NCI-H524 treated with DMSO at 0.1 percent for 48 hours (cell line): ENCODE measurements at places on chromosomes 16 and 17.

GRCh38 chr16:1991948-1992703 lies 2.4 kb downstream of the SYNGR3 start:
- no peak for DNase-seq

DNA sequence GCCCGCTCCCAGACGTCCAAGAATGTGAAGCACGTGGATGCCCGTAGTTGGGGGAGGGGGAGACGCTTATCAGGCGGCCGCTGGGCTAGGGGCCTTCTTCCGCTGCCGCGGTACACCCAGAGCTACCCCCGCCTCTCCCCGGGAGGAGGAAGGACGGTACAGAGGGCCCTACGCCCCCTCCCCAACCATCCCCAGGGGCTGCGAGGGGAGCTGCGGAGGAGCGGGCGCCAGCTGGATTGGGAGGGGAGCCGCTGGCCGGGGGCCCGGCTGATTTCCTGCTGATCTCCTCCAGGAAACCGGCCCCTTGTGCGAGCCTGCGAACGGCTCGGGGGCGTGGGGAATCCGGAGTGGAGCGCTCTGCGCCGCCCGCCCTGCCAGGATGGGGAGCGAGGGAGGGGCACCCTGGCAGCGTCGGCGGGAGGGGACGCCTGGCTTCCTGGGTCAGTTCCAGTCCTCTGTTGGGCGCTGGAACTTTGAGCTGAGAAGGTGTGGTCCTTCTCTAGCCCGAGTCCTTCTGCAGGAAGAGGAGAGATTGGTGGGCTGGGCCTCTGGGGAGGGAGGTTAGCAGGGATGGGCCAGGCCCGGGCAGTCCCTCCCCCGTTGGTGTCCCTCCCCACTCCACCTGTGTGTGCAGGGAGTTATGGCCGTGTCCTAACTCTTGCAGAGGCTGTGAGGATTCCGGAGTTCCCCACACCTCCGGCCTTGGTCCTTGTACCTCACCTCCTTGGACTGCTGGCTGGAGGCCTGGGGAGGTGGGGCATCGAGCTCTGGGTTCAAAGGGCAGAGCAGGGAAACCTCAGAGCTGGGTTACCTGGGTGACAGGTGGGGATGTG lies 19.2 kb downstream of the GJD3 start:
- DNase-seq: no peak

DNA sequence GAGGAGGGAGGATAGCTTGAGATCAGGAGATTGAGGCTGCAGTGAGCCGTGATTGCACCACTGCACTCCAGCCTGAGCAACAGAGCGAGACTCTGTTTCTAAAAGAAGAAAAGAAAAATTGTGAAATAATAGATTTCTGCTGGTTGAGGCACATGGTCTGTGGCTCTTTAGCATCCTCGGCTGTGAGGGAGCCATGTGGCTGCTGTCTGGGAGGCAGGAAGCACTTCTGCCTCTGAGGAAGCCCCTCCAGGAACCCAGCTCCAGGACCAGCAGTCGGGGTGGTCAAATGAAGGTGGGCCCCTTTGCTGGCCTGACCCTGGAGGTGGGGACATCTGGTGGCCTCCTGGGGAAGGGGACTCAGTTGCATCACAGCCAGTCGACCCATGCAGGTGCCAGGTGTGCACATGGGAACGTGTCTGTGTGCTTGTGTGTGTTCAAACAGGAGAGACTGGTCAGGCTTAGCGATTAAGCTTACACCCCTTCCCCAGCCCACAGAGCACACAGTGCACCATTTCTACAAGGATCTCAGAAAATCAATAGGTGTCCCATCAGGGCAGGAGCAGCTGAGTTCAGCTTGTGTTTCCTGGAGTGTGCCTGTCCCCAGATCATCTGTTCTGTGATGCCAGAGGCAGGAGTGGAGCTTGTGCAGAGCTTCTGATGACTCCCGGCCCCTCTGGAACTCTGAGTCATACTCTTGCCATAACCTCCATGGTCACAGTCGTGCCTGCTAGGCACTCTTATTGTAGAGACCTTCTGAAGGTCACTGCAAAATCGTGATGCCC lies 24.3 kb upstream of the MGAT5B start:
- DNase-seq: no peak

- no peak for DNase-seq
Observed at GRCh38 chr16:63617047-63617989, 1504.5 kb downstream of the CDH11 start.

- no peak for DNase-seq
Observed at GRCh38 chr17:5583426-5584382, 605 bp downstream of the NLRP1 start.

DNA sequence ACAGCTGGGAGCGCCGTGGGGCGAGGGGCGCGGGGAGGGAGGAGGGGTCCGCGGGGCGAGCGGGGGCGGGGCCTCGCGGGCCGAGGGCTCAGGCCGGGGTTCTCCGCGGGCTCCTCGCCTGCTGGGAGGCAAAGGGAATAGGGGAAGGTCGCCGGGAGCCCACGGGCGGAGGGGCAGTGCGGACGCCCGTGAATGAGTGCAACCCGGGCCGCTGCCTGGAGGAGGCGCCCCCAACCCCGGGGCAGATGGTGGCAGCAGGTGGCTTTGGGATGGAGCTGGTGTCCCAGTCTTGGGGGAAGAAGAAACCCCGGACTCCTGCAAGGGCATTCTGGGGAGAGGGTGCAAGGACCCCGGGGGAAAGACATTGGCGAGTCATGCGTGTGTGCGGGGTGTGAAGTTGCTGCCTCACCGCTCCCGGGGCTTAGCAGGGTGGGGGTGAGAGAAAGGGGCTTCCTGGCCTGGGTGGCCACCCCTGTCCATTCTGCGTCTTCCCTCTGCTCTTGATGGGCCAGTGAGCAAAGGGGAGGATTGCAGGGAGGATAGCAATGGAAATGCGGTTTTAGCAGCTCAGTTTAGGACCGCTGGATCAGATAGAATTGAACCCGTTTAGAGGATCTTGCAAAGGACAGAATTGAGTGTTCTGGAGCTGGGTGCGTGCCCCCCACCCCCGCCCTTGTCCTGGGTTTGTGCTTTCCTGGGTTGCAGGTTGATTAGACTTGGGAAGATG lies 526 bp downstream of the KIAA0513 start:
- peak; percentile 2 for DNase-seq

- DNase-seq: no peak
Observed at GRCh38 chr17:50925296-50925891, 59.2 kb upstream of the TOB1 start.

DNA sequence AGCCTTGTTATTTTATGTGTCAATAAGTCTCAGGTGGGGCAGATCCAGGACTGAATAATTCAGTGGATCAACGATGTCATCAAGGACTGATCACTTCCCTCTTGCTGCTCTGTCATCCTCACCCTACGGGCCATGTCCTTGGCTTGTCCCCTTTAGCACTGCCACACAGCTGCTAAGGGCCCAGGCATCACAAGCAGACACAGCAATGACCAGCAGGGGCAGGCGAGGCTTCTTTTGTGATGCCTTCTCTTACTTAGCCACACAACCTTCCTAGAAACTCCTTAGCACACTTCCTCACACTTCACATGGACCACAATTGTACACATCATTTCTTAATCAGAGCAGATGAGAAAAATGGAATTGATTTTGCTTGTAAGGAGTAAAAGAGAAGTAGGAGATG lies 356.3 kb upstream of the SOX9 start:
- no peak for DNase-seq

GRCh38 chr16:83345846-83346640 lies 461.7 kb upstream of the HSBP1 start:
- DNase-seq: no peak

DNA sequence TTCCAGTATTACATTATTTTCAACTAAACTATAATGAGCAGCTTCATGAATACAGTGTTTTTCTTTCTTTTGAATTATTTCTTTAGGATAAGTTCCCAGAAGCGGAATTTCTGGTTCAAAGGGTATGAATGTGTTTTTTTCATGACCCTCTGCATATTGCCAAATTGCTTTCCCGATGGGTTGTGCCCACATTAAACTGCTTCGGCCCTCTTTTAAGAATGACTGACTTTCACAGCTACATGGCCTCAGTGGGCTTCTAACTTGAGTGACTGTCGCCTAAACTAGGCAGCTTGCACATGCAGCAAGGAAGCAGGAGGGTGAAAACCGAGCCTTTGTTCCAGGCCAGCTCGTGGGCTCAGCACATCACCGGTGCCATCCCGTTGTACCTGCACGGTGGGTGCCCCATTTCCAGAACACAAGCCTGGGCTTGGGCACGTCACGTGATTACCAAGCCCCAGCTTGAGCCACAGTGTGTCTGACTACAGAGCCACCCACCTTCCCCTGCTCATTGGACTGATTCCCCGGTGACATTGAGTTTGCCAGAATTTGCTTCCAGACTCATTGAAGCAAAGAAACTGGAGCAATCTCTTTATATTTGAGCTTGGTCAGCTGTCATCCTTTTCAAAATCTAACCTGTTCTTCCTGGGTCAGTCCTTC lies 112.8 kb downstream of the CLEC16A start:
- DNase-seq: no peak

DNA sequence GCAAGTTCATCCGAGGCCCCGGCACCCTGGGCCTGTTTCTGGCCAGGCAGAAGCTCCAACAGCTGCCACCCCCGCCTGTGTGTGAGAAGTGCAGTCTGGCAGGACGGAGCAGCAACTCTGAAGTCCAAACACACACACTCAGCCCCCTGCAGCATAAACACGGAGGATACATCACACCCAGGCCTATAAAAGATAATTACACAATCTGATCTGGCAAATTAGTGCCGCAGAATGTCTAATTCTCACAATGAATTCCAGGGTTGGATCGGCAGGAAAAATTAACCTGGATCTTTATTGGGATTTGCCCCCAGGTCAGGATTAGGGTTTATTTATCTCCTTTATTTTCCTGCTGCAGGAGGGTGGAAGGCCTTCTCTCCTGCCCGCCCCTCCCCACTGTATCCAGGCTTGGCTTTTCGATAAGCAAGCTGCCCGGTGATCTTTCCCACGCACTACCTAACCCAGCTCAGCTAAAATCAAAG lies 311.4 kb downstream of the SOX9 start:
- peak; percentile 34 for DNase-seq

- no peak for DNase-seq
Observed at GRCh38 chr17:4009186-4009785, 45.0 kb upstream of the ATP2A3 start.

DNA sequence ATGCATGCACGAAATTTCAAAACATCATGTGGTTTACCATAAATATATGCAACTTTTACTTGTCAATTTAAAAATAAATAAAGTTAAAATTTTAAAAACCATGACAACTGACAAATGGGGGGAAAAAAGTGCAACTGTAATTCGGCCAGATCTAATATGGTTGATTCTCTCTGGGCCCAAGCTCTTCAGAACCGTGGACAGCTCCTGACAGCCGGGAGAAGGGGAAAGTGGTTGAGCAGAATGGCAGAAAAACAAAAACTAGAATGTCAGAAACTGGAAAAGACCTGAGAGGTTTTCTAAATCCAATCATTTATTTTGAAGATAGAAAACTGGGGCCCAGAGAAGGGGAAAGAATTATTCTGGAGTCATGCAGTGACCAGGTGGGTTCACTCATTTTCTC lies 126.6 kb downstream of the TMEM132E start:
- no peak for DNase-seq

DNA sequence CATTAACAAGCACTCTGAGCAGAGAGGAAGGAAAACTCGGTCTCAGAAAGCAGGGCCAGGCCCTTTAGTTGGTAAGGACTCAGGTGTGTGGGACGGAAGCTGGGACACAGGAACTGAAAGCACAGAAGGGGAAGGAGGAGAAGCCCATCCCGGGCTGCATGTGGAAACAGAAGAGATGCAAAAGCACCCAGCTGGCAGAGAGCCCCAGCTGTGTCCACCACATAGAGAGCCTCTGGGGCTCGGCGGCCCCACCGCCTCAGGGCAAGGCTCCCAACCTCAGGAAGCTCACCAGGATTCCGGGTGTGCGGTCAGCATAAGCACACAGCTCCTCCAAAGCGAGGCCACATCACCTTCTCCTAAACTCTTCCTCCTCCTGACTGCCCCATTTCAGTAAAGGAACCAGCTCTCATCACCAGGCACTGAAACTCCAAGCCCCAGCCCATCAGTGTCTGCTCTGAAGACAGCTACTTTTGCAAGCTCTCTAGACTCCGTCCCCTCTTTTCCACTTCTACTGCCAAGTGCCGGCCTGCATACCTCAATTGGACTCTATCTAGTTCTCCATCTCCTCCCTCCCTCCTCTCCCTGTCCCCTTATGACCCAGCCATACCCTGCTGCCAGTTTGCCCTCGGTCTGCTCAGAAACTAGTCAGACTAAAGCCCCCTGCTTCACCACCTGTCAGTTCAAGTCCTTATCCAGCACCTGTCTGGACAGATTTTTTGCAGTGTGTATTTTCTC lies 6.0 kb downstream of the ST3GAL2 start:
- DNase-seq: peak; percentile 56

DNA sequence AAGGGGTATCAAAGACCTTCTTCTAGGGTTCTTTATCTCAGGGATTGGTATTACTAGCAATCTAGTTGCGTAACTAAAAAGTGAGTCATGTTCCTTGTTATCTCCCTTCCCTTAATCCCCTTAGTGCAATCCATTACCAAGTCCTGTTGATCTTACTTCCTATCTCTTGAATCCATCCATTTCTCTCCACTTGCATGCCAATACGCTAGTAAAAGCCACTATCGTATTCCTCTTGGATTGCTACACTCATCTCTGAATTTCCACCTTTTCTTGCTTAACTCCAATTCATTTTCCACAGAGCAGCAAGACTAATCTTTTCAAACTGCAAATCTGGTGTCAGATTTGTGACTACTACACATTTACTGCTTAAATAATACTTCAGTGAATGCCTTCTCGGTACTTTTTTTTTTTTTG lies 1.8 kb upstream of the ADAT1 start:
- no peak for DNase-seq

DNA sequence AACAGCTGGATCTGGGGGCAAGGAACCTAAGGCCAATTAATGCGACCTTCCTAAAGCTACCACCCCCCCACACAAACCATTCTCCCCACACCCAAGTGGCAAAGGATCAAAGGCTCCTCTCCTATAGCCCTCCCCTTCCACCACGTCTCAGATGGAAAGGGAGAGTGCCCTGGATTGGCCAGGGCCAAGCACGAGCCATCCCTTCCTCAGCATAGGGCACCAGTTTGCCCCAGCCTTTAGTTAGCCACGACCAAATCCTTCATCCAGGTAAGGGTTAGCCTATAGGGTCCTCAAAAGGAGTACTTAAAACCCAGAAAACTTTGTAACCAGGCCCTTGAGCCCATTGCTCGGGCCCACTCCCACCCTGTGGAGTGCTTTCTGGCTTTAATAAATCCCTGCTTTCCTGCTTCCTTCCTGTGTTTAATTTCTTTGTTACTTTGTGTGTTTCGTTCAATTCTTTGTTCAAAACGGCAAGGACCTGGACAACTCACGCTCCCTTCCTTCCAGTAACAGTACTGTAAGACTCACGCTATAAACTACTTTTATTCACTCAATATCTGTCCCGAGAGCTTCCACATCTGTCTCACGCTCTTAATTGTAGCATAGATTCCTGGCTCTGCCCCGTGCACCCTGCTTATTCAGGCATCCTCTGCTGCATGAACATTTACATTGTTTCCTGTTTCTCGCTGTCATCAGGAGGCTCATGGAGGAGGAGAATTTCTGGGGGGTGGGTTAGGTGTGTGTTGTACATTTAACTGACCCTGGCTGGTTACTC lies 62.3 kb downstream of the TNFRSF13B start:
- no peak for DNase-seq
